Natural killer cell (primary cell): ENCODE measurements at places on chromosomes 13 and 19.

- DNase-seq: no peak
These were observed 43.4 kb downstream of the EFNB2 start for GRCh38 chr13:106491928-106492587.

DNA sequence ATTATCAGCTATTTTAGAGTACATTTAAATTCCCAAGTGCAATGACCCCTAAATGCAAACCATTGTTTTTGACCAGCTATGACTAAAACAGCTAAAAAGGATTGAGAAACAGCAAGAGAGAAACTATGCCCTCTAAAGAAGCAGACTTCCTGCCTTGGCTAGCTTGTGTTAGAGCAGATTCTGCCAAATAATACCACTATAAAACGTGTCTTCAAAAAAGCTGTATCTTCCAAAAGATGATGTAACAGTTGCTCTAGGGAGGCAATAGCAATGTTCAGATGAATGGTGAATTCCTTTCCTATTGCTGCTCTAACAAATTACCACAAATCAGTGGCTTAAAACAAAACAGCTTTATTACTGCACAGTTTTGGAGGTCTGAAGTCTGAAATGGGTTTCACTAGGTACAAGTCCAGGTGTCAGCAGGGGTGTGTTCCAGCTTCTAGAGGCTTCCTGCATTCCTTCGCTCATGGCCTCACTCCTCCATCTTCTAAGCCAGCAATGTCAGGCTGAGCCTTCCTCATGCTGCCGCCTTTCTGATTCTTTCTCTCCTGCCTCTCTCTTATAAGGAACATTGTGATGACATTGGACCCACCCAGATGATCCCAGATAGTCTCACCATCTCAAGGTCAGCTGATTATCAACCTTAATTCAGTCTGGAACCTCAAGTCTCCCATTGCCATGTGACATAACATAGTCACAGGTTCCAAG, 84.5 kb downstream of the LRRC63 start:
- DNase-seq: no peak

DNA sequence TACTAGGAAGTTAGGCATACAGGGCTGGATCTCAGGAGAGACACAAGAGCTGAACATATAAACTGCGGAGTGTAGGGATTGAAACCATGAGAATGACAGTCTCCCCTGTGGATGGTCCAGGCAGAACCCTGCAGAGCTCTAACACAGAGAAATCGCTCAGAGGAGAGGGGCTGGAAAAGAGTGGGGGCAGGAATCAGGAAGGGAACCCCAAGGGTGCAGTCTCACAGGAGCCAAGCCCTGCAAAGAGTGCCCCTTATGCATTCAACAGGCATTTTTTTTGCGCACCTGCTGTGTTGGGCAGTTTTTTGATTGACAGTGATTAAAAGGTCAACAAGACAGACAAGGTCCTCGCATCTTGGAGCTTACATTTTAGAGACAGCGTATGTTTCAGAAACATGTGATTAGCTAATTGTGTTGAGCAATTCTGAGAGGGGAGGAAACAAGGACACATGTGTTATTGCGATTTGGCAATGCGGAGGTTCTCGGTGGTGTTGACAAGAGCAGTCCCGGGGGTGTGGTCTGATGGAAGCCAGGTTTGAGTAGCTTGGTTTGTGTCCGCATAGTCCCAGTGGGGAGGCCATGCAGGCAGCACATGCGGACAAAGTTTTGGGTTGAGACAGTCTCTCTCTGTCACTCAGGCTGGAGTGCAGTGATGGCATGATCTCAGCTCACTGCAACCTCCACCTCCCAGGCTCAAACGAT, 182.6 kb upstream of the IRS2 start:
- no peak for DNase-seq

DNA sequence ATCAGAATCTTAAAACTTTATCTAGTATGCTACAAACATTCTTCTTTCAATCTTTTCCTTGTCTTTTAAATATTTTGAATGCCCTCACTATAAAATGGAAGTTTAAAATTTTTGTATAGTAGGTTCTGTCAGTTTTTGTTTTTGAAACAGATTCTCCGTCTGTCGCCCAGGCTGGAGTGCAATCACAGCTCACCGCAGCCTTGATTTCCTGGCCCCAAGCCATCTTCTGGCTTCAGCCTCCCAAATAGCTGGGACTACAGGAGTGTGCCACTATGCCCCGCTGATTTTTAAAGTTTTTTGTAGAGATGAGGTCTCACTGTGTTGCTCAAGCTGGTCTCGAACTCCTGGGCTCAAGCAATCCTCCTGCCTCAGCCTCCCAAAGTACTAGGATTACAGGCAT, 20.7 kb downstream of the PHF11 start:
- no peak for DNase-seq

GRCh38 chr19:50858886-50859285, 4.2 kb downstream of the KLK3 start:
- no peak for DNase-seq

DNA sequence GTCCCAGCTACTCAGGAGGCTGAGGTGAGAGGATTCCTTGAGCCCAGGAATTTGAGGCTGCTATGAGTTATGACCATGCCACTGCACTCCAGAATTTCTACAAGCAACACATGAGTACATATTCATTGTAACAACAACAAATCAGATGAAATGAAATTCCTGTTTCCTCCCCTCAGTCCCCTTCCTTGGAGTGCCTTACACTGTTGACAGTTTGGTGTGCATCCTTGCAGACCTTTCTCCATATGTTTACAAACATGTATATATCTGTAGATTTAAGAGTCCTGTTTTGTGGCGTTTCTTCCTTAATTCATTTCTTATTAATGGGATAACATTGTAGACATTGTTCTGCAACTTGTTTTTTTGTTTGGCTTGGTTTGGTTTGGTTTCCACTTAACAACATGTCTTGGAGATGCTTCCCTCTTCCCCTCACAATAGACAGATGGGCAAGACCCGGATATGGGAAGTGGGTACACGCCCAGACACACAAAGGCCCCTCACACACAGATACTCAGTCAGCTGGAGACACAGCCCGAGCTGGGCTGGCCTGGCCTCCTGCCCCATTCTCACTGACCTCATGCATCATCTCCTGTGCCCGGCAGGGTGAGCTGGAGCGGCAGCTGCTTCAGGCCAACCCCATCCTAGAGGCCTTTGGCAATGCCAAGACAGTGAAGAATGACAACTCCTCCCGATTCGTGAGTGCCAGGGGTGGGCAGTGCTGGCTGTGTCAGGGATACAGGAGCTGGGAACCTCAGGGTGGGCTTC, 21.7 kb downstream of the MYH14 start:
- DNase-seq: no peak

GRCh38 chr13:113432506-113433270, 20.6 kb downstream of the ADPRHL1 start:
- DNase-seq: no peak

- no peak for DNase-seq
These were observed 17.8 kb downstream of the SULT2B1 start for GRCh38 chr19:48569814-48570213.

DNA sequence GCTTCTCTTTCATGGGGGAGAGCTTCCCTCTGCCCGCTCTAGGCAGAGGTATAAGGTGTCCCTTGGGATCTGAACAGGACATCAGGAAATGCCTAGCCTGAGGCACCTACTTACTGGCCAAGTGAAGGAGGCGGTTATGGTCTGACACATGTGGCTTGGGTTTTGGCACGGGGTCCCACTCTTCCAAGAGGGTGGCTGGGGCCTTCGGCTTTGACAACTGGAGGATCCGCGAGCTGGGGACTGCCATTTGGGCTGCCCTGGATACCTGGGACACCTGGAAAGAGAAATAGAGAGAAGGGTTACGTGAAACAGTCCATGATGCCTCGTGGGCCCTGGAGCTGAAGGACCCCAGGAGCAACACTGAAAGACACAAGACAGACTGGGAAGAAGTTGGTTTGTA, 22.4 kb upstream of the MIER2 start:
- DNase-seq: peak; percentile 4
